ENCODE measurements at places on chromosomes 11 and 22. TPM values are rescaled to one million over a fixed set of nuclear protein-coding genes. Genes with fewer than 3 reads are reported as not detected.

The CBLIF gene
- polyA plus RNA-seq = not detected

The INSC gene
- not detected for polyA plus RNA-seq

The C11orf42 gene
- polyA plus RNA-seq = not detected

The PDE3B gene
- polyA plus RNA-seq = 2.4 TPM

The MICAL2 gene
- 43.6 TPM for polyA plus RNA-seq

The RIMBP3B gene
- polyA plus RNA-seq = 0.24 TPM

The SYT7 gene
- polyA plus RNA-seq = 0.78 TPM

The OR4D5 gene
- polyA plus RNA-seq = not detected

The ACR gene
- polyA plus RNA-seq = 0.11 TPM

The DDI1 gene
- not detected for polyA plus RNA-seq

The PATE3 gene
- polyA plus RNA-seq = not detected

The TCF20 gene
- 12.5 TPM for polyA plus RNA-seq

The PRAME gene
- 130 TPM for polyA plus RNA-seq

The OR52E5 gene
- not detected for polyA plus RNA-seq

The FCHSD2 gene
- polyA plus RNA-seq = 10.5 TPM

The PPP6R3 gene
- 69.7 TPM for polyA plus RNA-seq

The IL10RA gene
- 0.03 TPM for polyA plus RNA-seq

The HDHD5 gene
- 31.0 TPM for polyA plus RNA-seq

The GAL3ST1 gene
- polyA plus RNA-seq = 10.4 TPM

The TUBGCP6 gene
- polyA plus RNA-seq = 14.2 TPM

The PAMR1 gene
- not detected for polyA plus RNA-seq

The PNPLA2 gene
- 25.4 TPM for polyA plus RNA-seq

The BATF2 gene
- polyA plus RNA-seq = 0.35 TPM

The TM7SF2 gene
- 6.9 TPM for polyA plus RNA-seq

The GGTLC3 gene
- not detected for polyA plus RNA-seq

The CTSW gene
- polyA plus RNA-seq = not detected

The SLCO2B1 gene
- 4.5 TPM for polyA plus RNA-seq

The PTPN5 gene
- not detected for polyA plus RNA-seq

The OR8B4 gene
- not detected for polyA plus RNA-seq

Data from A549 (cell line).